ENCODE measurements at places on chromosomes 11 and 22.

DNA sequence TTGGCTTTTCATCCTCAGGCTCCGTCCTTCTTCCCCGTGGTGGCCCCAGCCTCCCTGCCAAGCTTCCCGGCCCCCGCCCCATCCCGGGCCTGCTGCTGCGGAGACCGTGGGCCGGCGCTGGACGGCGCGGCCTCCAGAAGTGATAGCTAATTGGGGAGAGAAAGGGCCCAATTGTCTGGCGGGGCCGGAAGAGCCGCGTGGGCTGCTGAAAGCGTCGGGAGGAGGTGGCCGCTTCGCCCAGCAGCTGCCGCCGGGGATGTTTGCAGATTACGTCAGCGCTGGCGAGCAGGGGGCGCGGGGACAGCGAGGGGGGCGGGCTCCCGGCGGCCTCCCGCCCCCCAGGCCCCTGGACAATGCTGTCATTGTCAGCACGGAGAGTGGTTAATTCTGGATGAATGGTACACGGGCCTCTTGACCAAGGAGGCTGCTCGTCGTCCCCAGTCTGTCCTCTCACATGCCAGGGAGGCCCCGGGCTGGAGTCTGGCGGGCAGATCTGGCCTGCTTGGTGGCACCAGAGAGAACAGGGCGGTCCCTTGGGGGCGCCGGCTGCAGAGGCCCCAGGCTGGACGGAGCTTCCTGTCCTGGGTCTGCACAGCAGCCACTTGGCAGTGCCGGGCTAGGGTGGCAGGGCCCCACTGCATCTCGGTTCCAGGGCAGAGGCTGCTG is 1.6 kb downstream of the SMIM38 start:
- no peak for DNase-seq

- no peak for DNase-seq
Measured at GRCh38 chr11:119422809-119423508, at the start of gene THY1. THY1 (minus strand) TSS chr11:119423172; CDS start chr11:119420905, 2,267 bp downstream.

- DNase-seq, result no peak
Measured at GRCh38 chr22:46830841-46831240, 68.4 kb downstream of the TBC1D22A start.

DNA sequence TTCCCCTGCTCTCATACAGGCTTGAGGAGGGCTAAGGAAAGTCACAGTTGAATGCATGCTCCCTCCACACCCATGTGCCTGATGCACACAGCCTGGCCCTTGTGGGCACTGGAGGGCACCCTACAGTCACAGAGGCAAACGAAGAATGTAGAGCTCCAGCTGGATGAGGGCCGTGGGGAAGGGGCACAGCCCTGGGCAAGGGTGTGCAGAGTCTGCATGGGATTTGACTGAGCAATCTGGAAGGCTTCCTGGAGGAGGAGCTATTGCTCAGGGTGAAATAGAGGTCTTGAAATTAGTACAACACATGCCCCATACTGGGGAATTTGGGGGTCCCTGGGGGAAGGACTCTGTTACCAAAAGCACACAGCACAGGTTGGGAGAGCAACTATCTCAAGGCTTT is 64.0 kb downstream of the KCNQ1 start:
- no peak for DNase-seq

- DNase-seq, result no peak
Measured at GRCh38 chr11:76863196-76863777, 2.6 kb downstream of the ACER3 start.

DNA sequence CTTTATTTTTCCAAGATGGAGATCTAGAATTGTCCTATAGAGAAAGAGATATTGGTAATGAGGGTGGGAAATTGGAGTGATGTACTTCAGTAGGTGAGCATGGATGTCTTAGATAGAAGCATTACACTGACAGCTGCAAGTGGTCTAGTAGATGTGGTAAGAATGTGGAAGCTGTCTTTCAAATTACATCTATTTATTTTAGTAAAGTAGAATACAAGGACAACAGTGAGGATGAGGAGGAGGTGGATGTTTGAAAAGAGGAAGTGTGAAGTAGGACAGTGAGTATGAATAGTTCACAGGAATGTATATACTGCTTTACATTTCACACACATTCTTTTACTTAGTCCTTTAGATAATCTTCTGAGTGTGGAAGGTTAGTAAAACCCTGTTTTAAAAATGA is 64.2 kb downstream of the HIPK3 start:
- DNase-seq, result no peak

DNA sequence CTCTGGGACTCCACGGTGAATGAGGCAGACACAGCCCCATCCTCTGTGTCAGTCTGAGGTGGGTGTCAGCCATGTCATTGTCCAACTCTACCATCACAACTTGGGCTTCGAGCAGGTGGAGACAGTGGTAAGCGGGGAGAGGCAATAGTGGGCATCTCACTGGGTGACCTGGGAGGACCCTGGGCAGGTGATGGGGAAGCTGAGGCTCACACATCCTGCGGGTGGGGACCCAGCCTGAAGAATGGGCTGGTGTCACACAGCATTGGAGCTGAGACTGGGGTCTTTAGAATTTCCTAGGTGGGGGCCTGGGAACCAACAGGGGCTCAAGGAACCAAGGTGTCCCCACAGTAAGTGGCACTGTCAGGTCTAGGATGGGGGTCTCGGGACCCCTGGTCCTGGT is 7.0 kb upstream of the SMARCB1 start:
- DNase-seq, result no peak

DNA sequence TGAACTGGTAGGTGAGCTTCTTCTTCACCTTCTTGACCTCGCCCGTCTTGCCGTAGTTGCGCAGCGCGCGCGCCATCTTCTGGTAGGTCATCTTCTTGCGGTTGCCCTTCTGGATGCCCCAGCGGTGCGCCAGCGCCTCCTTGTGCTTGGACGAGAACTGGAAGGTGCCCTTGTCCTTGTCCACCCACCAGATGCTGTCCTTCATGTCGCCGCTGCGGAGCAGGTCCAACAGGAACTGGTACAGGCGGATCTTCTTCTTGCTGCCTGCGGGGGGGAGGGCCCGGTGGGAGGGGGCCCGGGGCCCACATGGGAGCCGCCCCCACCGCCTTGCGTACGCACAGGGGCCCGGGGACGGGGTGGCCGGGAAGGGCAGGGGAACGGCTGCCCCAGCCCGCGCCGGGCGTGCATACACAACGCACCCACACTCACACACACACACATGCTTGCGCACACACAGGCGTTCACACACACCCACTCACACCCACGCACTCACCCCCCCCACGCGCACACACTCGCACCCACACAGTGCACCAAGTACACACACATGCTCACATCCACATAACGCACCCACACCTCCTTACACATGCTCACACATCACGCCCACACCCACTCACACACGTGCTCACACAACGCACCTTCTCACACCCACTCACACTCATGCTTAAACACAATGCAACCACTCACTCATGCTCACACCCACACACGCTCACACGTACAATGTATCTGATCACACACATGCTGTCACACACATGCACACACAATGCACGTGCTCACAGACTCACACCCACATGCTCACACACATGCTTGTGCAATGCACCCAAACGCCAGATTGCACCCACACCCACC is 3.0 kb upstream of the MYBPC3 start:
- DNase-seq, result no peak

- DNase-seq, result no peak
Measured at GRCh38 chr11:60852117-60852981, 3.4 kb downstream of the PTGDR2 start.

DNA sequence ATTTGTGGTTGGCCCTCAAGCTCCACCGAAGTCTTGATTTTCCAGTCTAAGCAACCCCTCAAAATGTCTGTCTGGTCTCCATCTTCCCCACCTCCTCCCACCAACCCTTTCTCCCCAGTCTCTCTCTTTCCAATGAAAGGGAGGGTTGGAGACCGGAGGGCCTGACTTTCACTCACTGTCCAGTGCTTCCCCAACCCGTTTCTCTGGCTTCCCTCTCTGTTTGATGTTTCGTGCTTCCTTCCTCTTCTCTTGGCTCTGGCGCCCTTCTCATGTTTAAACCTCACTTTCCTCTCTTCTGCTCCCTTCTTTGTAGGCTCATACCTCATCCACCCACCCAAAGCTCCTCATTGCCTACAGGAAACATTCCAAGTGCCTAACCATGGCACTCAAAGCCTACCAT is 11.1 kb upstream of the VPS37C start:
- no peak for DNase-seq

All from esophagus squamous epithelium (tissue), 5 donors.